Effector memory CD4-positive, alpha-beta T cell (primary cell): ENCODE measurements at places on chromosomes 2 and 18.

DNA sequence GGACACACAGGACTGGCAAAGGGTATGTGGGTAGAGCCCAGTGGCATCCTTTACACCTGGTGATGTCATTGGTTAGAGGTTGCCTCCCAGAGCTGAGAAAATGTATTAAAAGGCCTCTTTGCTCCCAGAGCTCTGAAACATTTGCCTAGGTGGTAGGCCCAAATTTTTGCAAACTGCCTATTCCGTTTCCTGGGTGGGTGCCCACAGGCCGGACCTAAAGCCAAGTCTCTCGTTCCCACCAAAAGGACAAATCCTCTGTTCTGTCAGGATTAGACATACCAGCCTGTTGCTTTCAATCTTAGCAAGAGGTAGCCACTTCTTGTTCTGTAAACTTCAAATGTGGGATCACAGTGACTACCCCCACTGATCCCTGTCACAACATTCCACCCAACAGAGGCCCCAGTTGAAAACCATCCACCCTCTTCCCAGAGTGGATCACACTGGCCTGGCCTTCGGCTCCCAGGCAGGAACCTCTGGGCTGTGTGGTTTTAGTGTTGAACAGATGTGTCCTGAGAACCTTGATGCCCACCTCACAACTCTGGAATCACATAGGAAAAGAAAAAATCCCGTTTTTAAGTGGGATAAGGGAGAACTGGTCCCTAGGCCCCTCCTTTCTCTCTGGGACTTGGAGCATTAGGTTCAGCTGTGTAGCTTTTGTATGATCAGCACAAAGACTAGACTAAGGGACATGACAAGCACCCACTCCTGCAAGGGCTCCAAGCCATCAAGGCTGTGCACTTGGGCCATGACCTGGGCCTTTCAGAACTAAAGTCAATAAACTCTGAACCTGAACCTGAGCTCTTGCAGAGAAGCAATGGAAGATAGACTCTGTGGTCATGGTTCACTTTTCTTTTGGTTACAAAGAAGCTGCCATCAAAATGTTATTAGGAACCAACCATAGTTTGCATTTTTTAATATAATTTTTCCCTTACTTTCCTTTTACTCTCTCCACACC is 211.3 kb downstream of the CYP26B1 start:
- DNase-seq, result no peak

GRCh38 chr18:79624356-79625170 is 55.0 kb upstream of the CTDP1 start:
- DNase-seq, result no peak

DNA sequence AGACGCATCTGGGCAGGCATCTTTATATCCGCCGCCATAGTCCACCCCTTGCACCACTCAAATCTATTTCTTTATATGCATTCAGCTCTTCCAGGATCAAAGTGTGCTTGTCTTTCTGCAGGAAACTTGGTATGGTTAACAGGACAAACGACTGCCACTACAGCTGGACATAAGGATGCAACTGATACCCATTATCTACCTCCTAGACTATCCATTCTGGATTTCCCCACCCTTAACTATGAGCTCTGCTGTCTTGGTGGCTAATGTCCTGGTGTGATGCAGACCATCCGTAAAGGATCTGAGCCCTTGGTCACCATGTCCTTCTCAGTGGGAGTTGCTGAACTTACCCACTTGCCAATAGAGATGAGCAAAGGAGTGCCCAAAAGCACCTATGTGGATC is 40.1 kb upstream of the SPATS2L start:
- no peak for DNase-seq

GRCh38 chr2:65055422-65056214 is 598 bp upstream of the CEP68 start:
- DNase-seq, result no peak

DNA sequence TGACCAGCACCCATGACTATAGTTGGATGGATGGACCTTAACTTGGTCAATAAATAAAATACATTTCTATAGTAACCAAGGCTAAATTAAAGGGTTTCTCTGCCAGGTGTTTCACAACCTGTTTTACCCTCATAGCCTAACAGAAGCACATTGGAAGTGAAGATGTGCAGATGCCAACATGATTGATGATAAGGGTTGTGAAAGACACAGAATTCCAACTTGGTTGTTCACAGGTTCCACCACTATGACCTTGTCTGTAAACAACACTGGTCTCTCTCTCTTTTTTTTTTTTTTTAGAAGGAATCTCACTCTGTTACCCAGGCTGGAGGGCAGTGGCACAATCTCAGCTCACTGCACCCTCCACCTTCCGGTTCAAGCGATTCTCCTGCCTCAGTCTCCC is 37.5 kb upstream of the PTH2R start:
- DNase-seq, result no peak

DNA sequence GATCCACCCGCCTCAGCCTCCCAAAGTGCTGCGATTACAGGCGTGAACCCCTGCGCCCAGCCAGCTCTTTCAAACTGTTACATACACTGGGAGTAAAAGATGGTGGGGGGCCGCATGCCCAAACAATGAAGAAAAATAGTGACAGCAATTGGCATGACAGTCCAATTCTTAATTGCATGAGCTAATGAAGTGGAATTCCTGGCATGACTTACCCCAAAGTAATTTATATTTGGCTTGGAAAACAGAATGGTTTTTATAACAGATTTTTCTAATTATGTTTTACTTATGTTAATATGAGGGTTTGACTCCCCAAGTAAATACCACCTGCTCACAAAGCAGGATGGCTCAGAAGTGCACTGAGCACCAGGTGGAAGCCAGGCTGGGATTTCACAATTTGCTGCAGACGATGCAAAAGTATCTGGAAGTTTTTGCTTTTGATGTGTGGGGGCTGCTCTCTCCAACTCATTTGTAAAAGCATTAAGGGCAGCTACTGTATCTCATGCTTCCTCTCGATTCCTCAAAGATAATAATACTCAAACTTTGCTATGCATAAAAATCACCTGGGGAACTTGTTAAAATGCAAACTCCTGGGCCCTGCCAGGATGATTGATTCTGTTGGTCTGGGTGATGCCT is 24.0 kb upstream of the ATG16L1 start:
- no peak for DNase-seq

DNA sequence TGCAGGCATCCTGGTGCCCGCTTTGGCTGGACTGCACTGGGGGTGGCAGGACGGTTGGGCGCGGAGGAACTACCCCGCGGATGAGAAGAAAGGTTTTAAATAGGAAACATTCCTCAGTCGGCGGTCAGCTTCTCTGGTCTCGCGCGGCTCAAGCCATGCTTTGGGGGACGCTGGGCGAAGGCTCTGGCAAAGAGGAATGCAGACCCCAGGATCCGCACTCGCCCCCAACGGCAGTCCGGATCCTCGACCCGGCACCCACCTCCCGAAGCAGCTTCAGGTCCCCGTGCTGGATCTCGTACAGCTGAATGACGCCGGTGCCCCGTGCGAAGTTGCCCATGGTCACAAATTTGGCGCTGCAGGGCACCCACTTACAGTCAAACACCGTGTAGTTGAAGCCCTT is 686 bp upstream of the PNO1 start:
- no peak for DNase-seq

GRCh38 chr2:12702168-12703121 is 14.3 kb upstream of the TRIB2 start:
- no peak for DNase-seq

- DNase-seq, result no peak
Measured at GRCh38 chr2:181978351-181979150, 7.1 kb upstream of the PPP1R1C start.

- DNase-seq, result no peak
Measured at GRCh38 chr2:72833084-72833714, 7.4 kb upstream of the EXOC6B start.

DNA sequence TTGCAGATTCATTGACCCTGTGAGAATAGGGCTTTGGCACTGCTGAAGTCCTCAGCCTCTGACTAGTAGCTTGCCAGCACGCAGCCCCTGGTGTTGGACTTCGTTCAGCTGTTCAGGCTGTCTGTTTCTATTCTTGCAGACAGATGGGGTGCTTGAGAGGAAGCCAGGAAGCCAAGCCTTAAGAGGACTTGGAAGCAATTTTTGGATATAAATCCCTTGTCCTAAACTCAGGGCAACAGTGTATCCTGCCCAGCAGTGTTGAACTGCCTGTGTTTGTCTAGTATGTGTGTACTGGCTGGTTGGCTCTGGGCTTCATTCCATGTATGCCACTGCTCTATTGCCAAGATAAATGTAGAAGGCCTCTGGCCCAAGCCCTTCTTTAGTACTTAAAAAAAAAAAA is 108.6 kb downstream of the COMMD1 start:
- no peak for DNase-seq

DNA sequence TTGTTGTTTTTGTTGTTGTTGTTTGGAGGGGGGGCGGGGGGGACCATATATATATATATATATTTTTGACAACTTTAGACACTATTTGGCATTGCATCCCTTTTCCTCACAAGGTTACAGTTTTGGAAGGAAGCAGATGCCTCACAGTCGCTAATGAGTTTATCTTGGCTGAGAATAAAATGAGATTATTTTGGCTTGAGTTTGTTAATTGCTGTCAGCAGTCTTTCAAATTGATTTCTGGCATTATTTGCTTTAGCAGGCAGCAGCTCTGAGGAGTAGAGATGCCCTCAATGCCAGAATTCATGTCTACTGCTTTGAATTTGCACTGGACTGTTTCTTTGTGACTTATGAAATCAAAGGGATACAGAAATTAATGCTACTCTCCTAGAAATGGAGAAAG is 595.2 kb upstream of the HNMT start:
- no peak for DNase-seq

GRCh38 chr2:113171334-113172075 is 2.3 kb upstream of the PSD4 start:
- DNase-seq, result no peak

GRCh38 chr2:69253112-69253511 is 133.9 kb downstream of the GFPT1 start:
- DNase-seq, result no peak

GRCh38 chr18:55908901-55909366 is 320.9 kb upstream of the TCF4 start:
- DNase-seq, result no peak

DNA sequence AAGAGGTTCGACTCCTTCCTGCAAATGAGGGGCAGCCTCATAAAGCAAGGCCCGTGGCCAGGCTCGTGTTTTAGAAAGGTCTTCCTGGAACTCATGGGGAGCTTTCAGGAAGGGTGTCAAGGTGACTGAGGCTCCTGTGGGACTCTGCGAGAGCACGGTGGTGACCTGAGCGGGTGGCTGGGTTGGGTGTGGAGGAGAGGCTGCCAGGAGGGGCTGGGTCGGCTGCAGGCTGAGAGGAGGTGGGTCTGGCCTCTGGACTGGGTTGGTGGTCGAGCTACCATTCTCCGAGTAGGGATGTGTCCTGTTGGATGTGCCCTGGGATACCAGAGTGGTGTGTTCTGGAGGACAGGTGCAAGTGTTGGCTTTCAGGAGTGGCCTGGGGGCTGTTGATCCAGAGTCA is 86.4 kb downstream of the DGKD start:
- DNase-seq, result no peak

DNA sequence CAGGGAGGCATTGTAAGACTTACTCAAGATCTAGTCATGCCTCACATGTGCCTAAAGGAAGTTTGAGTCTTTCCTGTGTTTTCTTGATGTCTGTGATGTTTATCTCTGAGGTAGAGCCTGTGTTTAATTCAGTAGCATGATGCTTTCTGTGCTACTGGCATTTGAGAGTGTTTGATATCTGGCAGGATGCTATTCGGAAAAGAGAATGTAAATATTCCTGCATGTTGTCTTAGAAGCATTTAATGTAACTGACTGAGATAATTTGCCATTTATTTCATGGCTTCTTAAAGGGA is 58.8 kb downstream of the GREB1L start:
- no peak for DNase-seq

- DNase-seq, result no peak
Measured at GRCh38 chr2:68342470-68342869, 22.6 kb upstream of the PLEK start.

DNA sequence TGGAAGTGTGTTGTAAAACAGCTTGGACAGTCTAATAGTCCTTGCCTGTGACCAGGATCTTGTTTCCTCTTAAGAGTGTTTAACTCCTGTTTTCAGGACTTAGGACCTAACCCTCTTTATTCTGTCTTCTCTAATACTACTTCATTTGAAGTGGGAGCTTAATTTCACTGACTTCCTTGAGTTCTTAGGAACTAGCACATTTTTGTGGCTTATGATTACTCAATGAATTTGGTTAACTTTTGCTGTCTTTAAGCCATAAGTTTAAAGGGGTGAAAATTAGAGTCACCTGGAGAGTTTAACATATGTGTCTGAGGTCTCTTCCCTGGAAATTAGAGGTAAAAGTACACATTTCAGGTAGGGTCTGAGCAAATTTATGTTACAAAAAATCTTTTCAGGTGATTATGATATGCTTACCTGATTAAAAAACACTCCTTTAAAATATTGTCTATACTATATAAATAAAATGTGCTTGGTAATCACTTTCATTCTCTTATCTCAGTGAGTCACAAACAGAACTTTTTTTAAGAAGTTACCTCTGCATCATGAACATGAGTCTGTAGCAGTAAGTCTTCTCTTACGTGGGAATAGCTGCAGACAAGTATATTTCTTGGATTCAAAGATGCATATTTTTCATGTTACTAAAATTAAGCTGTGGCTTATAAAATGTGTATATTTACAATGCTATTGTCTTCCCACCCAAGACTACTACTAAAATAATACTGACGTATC is 52.7 kb downstream of the ATP9B start:
- DNase-seq, result no peak

GRCh38 chr2:177265824-177266817 is 1.6 kb upstream of the NFE2L2 start:
- no peak for DNase-seq

DNA sequence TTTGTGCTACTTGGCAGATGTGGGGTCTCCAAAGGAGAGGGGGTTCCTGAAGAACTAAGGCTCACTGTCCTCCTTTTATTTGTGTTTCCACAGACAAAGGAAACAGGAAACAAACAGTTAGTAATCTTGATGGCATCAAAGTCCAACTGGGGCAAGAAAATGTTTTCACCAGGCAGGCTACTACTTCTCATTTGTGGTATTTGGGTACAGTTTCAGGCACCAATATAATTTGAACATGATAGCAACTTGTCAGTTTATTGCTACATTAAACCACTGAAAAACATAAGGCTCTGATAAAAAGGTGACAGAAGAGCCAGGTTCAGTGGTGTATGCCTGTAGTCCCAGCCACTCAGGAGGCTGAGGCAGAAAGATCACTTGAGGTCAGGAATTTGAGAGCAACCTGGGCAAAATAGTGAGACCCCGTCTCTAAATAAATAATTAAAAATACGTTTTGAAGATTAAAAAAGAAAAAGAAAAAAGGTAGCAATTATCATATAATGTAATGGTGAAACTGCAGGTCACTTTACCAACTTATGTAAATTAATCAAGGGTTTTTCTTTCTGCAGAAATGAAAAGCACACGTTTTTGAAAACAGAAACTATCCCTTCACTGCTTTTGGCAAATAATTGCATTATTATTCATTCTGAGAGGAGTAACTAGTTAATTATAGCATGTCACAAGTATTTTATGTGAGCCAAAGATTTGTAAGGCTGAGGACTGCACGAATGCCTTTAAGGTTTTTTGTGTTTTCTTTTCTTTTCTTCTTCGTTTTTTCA is 157.5 kb upstream of the CAVIN2 start:
- DNase-seq, result no peak

DNA sequence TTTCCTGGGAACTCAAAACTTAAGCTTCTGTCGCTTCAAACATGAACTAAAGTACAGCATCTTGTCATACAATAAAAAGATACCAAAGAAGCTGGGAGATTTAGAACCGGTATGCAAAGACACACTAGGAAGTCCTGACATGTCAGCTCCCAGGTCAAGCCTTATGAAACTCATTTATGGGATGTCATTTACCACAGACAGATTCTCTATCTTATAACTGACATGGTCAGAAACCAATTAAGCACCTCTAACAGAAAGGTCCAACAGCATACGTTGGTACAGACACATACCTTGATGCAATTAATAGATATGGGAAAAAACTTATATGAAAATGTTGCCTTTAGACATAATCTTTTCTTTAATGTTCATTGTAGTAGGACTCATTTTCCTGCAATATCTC is 169.0 kb downstream of the SRBD1 start:
- no peak for DNase-seq
